ENCODE measurements at places on chromosomes 2 and 18.

DNA sequence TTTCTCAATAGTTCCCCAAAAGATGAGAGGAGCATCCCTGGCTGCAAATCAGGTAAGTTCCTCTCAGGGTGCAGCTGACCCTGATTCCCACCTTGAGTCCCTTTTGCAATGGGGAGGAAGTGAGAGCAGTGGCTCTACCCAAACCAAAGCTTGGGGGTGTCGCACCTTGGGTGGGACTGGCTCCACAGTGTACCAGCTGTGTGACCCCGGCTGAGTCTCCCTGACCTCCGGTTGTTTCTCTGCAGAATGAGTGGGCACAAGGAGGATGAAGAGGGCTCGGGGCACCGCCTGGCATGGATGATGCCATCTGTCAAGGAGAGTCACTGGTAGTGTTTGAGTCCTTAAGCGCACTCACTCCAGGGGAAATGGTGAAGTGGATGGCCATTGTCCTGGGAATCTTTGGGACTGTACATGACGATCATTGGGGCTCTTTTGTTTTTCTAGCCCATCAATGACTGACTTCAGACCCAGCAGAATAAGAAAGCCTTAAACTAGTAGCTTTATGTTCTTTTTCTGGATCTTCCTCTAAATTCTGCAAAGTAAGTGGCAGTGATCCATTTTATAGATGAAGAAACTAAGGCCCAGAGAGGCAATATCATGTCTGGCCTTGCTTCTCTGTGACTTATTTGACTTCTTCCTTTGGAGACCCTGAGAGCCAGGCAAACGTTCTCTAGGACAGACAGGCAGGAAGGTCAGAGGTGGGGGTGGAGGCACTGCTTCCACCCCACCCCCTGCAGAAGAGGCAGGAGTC is 106.3 kb upstream of the ST3GAL5 start:
- H3K4me1 ChIP-seq: peaks cover 65% of the 10 kb centered on the region
- H3K4me3 ChIP-seq: no peak overlapping the region
- DNase-seq: no peak
- no peaks in the 10 kb centered on the region for H3K36me3 ChIP-seq

DNA sequence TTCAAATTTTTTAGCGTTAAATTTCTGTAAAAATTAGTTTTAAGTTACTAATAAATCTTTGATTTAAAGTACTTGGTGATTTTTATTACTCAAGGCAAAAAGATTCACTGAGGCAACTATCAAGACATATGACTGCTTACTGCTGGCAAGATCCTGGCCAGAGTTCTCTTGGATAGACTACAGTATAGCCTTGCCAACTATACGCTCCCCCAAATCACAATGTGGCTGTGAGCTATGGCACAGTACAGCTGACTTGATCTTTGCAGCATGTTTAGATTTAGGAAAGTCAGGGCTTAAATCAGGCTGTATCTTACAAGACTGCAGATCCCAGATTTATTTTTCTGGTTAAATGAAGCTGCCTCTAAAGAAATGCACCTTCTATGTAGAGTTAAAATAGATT is 26.5 kb downstream of the MSTN start:
- DNase-seq: no peak
- no peak overlapping the region for H3K4me3 ChIP-seq
- H3K27me3 ChIP-seq: peaks cover 4% of the 10 kb centered on the region
- no peaks in the 10 kb centered on the region for H3K36me3 ChIP-seq
- no peak overlapping the region for H3K27ac ChIP-seq
- no peaks in the 10 kb centered on the region for H3K4me1 ChIP-seq

DNA sequence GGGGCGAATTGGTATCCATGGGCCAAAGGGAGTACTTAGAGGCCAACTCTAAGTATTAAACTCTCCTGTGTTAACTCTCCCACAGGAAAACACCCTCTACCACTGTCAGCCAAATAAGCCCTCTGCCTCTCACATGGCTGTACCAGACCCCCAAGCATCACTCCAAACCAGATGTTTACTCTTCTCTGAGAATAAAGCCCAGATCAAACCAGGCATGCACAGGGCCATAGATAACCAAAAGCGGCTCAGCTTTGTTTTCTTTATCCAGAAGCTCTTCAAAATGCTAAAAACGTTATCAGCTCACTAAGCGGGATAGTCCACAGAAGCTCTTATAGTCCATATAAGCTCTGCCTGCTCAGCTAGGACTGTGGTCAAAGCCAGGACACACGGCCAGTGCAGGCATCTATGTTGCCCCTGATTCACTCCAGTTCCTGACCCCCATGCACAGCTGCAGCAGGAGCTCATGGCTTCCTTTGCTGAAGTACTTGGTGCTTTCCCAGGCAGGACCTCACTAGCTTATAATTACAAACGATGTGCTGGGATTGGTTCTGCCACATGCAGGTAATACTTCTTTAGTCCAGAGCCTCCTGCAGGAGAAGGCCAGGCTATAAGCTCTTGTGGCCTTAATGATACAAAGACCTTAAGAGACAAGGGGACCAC is 21.0 kb upstream of the SEMA4C start:
- H3K27me3 ChIP-seq: no peaks in the 10 kb centered on the region
- no peak overlapping the region for H3K27ac ChIP-seq
- no peak for DNase-seq
- no peak overlapping the region for H3K4me3 ChIP-seq
- H3K4me1 ChIP-seq: peaks cover 52% of the 10 kb centered on the region
- no peaks in the 10 kb centered on the region for H3K36me3 ChIP-seq

DNA sequence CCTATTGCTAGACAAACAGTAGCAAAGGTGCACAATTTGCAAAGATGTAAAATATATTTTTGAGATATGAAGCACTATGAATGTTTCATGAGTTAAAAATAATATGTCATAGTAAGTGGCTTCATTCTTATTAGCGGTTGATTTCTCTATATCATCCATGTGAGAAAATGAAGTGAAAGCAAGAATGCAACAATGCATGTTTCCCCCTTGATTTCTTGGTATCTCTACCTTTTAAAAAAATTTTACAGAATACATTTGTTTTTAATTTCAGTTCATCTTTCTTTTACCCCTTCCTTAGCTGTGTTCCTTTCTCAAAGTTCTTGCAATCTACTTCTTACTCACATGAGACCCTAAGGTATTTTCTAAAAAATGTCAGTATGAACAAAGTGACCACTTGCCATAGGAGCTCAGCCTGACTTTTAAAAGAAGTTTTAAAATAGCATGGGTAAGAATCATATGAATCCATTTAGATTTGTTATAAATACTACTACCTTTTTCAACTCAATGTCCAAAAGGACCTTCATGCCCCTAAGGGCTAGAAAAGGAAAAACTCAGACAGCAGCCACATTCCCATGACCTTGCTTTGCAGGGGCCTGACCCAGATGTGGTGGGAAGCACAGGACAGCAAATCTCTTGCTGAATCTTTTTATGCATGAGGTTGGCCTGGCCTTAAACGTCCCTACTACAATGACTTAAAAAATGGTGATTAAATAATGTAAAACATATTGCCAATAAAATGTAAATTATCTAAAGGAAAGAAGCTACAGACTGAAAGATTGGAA is 14.8 kb upstream of the SLC38A11 start:
- H3K27me3 ChIP-seq: no peaks in the 10 kb centered on the region
- H3K36me3 ChIP-seq: no peaks in the 10 kb centered on the region
- no peak overlapping the region for H3K27ac ChIP-seq
- DNase-seq: no peak
- no peak overlapping the region for H3K4me3 ChIP-seq
- H3K4me1 ChIP-seq: no peaks in the 10 kb centered on the region

DNA sequence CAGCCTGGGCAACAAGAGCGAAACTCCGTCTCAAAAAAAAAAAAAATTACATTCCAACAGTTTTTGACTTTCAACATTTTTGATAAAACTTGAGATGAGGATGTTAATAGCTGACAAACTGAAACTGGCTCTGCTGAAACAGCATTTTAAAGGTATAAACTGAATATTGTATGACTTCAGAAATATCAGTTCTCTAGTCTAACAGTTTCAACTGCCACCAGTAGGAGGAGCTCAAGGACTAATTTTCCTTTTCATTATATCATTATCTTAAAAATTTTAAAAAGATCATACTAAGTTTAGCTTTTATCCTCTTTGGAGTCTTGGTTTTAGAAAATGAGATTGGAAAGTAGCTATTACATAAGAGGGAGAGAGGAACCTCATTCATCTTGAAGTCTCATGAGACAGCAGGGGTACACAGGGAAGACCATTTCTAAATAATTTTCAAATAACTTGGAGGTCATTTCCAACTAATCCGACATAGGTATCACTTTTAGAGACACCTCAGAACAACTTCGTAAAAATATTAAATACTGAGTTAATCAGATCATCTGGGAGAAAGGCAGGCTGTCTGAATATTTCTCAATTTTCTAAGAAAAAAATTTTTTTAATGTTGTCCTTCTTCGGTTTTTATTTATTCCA is 37.6 kb upstream of the MCM6 start:
- H3K36me3 ChIP-seq: peaks cover 13% of the 10 kb centered on the region
- H3K27me3 ChIP-seq: no peaks in the 10 kb centered on the region
- no peaks in the 10 kb centered on the region for H3K4me1 ChIP-seq
- no peak overlapping the region for H3K4me3 ChIP-seq
- peak; percentile 72 for DNase-seq

DNA sequence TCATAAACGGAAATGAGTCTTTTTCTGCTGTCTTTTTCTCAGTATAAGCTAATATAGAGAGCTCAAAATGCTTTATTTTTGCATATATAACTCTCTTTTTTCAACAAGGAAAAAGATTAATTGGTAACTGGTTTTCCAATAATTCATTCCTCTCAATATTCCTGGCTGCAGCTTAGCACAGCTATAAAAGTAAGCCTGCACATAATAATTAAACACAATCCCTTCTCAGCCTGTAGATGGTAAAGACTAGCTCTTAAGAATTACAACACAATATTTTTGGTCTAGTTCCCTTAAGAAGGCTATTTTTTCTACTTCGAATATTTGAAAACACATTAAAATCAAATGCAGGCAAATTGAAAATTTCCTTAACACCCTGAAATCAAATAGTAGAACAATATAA is 258.0 kb downstream of the DOK6 start:
- H3K27me3 ChIP-seq: no peaks in the 10 kb centered on the region
- H3K4me1 ChIP-seq: no peaks in the 10 kb centered on the region
- H3K27ac ChIP-seq: no peak overlapping the region
- DNase-seq: no peak

DNA sequence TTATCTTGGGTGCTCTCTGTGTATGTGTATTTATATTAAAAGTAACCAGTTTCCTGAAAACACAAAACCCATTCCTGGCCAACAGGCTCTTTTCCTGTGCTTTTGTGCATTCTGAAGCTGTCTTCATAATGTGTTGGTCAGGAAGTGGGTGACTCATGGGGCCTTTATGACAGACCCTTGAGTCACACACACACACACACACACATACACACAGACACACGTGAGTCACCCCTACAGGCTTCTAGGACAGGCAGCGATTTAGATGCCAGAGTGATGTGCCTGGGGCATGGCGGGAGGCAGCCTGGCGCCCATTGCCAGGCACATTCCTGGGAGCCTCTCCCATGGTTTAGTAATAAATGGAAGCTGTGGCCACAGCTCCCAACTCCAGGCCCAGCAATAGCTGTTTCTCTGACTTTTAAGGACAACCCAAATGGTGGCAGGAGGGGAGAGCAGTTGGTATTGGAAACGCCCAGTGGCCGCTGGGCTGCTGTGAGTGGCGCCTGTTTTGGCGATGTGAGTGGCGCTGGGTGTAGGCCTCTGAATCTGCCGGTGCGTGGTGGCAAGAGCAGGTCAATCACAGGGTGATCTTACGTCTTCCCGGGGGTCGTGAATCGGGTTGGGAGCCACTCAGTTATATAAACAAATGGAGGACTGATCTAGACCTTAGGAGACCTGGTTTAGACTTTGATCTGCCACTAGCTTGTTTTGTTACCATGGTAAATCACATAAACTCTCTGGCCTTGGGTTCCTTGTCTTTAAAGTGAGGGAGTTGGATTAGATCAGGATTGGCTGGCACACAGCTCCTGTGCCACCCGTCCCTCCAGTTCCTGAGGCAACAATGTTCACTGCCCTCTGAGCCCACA is 150.7 kb upstream of the DLX2 start:
- peaks cover 2% of the 10 kb centered on the region for H3K27me3 ChIP-seq
- H3K4me1 ChIP-seq: peaks cover 8% of the 10 kb centered on the region
- H3K4me3 ChIP-seq: no peak overlapping the region
- DNase-seq: peak; percentile 42
- no peak overlapping the region for H3K27ac ChIP-seq
- no peaks in the 10 kb centered on the region for H3K36me3 ChIP-seq

DNA sequence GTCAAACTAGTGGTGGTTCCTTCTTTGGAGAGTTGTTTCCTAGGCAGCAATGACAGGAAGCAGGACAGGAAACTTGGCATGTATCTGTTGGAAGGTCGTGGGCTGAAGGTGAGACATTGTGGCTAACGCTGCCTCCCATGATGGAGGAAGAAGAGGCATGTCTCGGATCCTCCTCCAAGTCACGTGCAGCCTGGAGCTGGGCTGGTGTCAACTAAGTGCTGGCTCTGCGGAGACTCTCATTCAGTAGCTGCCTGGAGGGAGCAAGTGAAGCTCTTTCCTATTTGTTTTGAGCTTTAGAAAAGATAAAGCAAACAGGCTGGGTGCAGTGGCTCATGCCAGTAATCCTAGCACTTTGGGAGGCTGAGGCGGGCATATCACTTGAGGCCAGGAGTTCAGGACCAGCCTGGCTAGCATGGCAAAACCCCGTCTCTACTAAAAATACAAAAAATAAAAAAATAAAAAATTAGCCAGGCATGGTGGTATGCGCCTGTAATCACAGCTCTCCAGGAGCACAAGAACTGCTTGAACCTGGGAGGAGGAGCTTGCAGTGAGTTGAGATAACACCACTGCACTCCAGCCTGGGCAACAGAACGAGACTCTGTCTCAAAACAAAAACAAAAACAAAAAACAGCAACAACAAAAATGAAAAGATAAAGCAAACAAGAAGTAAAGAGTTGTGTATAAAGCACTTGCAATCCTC is 28.2 kb upstream of the INO80C start:
- peaks cover 3% of the 10 kb centered on the region for H3K27me3 ChIP-seq
- no peaks in the 10 kb centered on the region for H3K36me3 ChIP-seq
- H3K4me1 ChIP-seq: peaks cover 3% of the 10 kb centered on the region
- H3K27ac ChIP-seq: no peak overlapping the region
- H3K4me3 ChIP-seq: no peak overlapping the region

DNA sequence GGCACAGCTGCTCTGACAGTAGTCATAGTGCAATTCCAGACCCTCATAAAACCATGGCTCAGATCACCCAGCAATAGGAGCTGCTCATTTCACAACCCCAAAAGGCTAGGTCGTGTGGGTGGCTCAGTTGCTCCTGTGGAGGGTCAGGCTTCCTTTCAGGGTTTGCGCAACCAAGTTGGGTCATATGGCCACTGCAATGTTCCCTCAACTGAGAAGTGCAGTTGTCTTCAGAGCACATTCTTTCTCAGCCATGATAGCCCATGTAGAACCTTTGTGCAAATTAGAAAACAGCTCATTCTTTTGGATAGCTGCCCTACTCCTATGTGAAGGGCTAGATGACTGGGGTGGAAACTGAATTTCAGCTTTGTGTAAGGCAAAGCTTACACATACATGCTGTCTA is 3.2 kb downstream of the SERPINB13 start:
- H3K36me3 ChIP-seq: no peaks in the 10 kb centered on the region
- DNase-seq: no peak
- H3K4me3 ChIP-seq: no peak overlapping the region
- no peaks in the 10 kb centered on the region for H3K4me1 ChIP-seq
- H3K27me3 ChIP-seq: peaks cover 7% of the 10 kb centered on the region
- no peak overlapping the region for H3K27ac ChIP-seq

Measured in CD4-positive, alpha-beta T cell (primary cell).